ENCODE measurements at places on chromosomes 11 and 22. TPM values are rescaled to one million over a fixed set of nuclear protein-coding genes. Genes with fewer than 3 reads are reported as not detected.

Gene KDM4D
- 0.93 TPM for total RNA-seq

DNA sequence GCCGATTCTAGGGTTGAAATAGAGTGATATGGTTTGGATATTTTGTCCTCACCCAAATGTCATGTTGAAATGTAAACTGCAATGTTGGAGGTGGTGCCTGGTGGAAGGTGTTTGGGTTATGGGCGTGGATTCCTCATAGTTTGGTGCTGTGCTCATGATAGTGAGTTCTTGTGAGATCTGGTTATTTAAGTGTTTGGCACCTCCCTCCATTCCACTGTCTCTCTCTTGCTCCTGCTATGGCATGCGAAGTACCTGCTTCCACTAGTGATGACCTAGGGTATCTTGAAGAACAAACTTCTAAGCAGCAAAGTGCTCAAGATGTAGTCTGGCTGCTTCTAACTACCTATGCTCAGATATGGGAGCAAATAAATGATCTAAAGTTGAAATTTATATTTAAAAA is 56.0 kb upstream of the TSPAN18 start:
- DNase-seq = no peak

DNA sequence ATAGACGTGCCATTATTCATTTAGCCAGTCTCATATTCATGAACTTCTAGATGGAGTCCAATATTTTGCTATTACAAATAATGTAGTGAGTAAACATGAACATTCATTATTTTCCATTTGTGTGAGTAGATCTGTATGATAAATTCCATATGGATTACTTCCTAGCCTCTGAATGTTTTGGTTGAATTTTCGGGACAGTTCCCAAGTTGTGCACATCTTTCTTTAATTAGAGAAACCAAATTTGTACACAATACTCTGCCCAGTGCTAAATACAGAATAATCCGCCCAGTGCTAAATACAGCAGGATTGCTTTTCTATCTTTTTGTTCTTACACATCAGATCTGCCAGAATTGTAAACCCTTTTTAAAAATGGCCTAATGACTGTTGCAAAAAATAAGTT is 17.1 kb upstream of the APLP2 start:
- DNase-seq = no peak

DNA sequence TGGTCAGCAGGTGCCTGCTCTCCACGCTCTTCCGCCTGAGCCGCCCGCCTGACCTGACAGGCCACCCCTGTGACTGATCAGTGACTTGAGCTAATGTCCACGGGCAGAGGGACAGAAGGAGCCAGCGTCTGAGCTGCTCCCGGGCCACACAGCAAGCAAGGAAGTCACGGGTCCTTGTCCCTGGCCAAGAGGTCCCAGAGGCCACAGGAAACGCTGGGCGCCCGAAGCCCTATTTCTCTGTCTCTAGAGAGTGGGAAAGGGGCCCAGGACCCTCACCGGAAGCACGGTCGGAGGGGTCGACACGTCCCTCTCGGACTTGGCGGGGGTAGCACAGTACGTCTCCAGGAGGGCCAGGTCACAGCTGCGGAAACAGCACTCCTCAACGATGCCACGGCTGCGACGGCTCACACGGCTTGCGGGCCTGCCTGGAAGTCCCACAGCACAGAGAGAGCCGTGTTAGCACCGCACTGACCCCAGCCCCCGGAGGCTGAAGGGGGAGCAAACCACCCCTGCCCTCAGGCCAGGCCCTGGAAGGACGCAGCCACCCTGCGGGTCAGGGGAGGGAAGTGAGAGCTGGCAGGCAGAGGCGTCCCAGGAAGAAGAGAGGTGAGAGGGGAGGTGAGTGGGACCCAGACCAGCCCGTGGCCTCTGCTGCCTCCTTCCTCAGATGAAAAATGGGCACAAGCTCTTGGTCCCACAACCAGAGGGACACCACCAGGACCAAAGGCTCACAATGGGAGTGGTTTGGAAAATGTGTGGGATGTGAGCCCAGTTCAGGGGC is 5.8 kb downstream of the IGF2 start:
- no peak for DNase-seq

DNA sequence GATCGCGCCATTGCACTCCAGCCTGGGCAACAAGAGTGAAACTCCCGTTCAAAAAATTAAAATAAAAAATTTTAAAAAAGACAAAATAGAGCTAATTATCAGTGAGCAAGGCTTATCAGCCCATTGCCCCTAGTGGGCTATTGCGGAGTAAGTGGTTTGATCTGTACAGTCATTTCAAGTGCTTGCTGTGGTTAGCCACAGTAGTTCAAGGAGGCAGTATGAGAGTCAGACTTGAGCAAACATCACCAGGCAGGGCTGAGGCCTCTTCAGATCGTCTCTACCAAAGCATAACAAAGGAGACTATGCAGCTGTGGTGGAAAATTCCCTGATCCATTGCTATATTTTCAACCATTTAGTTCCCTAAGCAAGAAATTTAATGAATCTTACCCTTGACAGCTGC is 4.3 kb upstream of the SBF2 start:
- no peak for DNase-seq

Data from activated B cell treated with CpG ODN at 0.5 μM for 24 hours (primary cell).